ENCODE measurements at places on chromosomes 6 and 20. TPM values are rescaled to one million over a fixed set of nuclear protein-coding genes. Genes with fewer than 3 reads are reported as not detected.

DNA sequence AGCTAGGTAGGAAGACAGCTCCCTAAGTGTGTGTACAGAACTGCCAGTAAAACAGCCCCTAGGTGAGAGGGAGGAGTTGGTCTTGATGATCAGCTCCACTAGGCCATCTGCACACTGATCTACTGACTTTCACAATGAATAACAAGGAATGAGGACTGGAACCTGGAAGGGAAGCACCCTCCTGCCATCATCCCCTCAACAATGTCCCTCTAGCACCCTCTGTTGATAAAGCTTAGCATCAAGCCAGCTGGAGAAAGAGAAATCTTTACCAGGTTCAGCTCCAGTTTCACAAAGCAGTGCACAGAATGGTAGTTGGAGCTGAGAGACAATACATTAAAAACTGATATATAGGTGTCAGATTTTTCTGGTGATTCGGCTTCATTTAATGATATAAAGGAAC is 57.2 kb upstream of the IRAK1BP1 start:
- DNase-seq, result peak; percentile 53

GRCh38 chr20:49484180-49485140 is 2.0 kb upstream of the KCNB1 start:
- DNase-seq, result peak; percentile 60

DNA sequence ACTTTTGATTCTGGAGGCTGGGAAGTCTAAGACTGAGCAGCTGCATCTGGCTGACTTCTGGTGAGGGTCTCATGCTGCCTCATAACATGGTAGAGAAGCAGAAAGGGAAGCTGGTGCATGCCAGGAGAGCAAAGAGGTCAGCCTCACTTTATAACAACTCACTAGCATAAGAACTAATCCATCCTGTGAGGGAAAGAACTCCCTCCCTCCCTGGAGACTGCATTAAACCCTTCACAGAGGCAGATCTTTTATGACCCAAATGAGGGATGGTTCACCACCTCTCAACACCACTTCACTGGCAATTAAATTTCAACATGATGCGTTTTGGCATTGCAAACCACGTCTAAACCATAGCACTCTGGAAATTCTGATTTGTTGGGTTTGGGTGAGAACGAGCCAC is 33.9 kb downstream of the STXBP5 start:
- DNase-seq, result no peak

GRCh38 chr6:34593701-34594100 is 37.6 kb upstream of the SPDEF start:
- no peak for DNase-seq

DNA sequence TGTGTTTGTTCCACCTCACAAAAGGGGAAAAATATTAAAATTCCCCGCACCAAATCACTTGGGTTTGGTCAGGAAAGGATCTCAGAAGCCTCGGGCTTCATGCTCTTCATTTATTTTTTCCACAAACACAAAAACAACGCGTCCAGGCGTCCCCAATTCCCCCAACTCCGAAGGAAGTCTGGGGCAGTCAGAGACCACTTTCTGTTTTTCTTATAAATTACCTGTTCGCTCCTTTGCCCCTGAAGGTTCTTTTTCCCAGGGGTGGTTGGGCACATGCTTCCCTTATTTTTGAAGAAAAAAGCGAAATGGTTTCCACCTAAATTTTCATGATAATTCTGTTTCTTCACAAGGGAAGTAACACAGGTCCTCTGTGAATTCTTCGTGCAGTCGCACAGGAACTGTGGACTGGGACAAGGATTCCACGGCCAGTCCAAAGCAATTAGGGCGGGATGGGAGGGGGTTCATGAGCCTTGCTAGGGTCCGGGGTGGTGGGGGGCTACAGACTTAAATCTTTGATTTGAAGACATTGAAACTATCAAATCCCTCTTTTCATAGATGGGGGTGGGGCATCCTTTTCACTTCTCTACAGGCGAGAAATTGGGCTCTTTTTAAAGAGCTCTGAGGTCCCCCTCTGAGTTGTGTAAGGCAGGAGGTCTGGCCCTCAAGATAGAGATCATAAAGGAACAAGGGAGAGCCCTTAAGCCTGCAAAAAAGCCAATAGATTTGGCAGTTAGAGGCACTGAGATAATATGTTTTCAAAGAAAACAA is 30.5 kb upstream of the HFE start:
- DNase-seq, result peak; percentile 28

- no peak for DNase-seq
Measured at GRCh38 chr20:38034108-38034649, 633 bp downstream of the RPRD1B start.

DNA sequence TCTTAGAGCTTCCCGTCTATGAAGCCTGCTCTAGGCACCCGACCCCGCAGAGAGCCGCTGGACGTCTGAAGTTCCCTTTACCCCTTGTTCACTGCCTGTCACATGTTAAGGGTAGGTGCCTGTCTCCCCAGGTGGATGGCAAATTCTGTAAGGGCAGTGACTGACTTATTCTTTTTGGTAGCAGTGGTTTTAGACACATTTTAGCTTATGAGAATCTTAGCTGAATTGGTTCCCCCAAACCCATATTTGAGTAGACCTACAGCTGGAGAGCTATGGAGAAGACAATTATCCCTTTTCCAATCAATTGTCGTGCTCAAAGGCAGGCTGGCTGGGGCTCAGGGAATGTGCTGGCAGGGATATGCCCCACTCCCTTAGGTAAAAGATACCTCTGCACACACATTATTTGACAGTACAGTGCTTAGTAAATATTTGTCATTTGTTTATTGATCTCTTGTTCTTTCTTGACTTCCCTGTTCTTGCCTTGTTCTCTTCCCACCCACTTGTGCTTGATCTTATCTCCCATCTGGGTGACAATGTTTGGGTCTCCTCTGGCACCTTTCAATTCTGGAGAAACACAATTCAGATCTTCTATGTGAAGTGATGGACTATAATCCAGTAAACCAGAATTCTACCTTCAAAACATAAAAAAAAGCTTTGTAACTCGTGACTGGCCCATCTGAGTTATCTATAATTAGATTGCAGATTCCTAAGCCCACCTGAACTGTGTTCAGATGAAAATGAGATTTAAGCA is 114.3 kb upstream of the SLC2A12 start:
- peak; percentile 70 for DNase-seq

DNA sequence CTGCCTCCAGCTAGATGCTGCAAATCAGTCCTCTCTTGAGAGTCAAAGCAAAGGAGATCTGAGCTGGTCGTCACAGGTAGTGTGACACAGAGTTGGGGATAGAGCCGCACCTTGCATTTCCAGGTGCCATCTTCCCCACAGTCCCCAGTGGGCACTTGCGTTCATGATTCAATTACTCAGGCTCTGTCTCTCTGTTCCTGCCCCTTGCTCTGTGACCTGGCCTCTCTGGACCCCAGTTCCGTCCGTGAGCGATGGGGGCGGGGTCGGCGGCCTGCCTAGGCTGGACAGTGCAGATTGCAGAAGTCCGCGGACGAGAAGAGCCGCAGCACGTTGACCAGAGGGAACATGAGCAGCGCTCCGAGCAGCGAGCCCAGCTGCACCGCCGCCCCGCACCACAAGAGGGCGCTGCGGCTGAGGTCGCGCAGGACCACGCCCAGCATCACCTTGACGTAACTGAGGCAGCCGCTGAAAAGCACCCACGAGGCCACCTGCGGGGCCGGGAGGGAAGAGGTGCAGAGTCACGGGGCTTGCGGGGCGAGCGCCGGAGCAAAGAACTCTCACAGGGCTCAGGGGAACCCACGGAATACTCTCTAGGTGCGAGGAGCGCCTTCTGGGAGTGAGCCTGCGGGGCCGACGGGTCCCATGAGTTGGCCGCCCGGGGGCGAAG is 7.4 kb downstream of the SLC52A3 start:
- peak; percentile 12 for DNase-seq

- DNase-seq, result no peak
Measured at GRCh38 chr6:147117011-147117410, 87.2 kb upstream of the STXBP5 start.

GRCh38 chr6:138231381-138231886 is 13.1 kb upstream of the PBOV1 start:
- no peak for DNase-seq

GRCh38 chr6:109296452-109296851 is 85.8 kb downstream of the CD164 start:
- no peak for DNase-seq

GRCh38 chr20:845941-846893 is 12.7 kb downstream of the FAM110A start:
- DNase-seq, result no peak

- no peak for DNase-seq
Measured at GRCh38 chr6:35036828-35037663, 104.1 kb downstream of the TCP11 start.

- DNase-seq, result no peak
Measured at GRCh38 chr6:25176466-25176865, 102.7 kb upstream of the CARMIL1 start.

DNA sequence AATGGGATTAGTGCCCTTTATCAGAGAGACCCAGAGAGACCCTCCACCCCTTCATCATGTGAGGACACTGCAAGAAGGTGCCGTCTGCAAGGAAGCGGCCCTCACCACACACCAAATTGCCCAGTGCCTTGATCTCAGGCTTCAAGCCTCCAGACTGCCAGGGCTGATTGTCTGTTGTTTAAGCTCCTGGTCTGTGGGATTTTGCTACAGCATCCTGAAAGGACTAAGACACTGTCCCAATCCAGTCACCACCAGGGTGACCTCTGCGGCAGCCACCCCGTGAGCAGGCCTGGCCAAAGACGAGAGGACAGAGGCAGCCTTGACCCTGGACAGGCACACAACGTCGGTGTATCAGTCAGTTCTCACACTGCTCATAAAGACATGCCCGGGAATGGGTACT is 13.5 kb upstream of the FRMD1 start:
- DNase-seq, result no peak

- no peak for DNase-seq
Measured at GRCh38 chr20:43194137-43194536, 4.4 kb upstream of the PTPRT start.

DNA sequence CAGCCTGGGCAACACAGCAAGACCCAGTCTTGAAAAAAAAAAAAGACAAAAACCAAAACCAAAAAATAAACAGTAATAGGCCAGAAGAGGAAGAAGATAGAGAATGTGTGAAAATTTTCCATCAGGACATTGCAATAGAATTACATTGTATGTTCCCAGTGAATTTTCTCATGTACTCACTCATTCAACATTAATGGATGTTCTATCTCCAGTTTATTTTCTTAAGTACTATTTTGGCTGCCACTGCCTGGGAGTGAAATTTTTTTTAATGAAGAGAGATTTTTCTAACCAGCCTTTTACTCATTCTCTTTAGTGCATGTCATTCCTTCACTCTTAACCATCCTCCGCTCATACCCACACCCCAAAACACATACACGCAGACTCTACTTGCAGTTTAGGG is 282.8 kb downstream of the ALDH8A1 start:
- DNase-seq, result no peak

- DNase-seq, result no peak
Measured at GRCh38 chr6:150549007-150549406, 50.7 kb upstream of the PLEKHG1 start.

- DNase-seq, result peak; percentile 17
Measured at GRCh38 chr6:110221738-110222137, 41.5 kb downstream of the CDC40 start.

GRCh38 chr20:48105526-48105925 is 320.2 kb upstream of the SULF2 start:
- no peak for DNase-seq

GRCh38 chr6:9539231-9539755 is 875.6 kb downstream of the TFAP2A start:
- no peak for DNase-seq

DNA sequence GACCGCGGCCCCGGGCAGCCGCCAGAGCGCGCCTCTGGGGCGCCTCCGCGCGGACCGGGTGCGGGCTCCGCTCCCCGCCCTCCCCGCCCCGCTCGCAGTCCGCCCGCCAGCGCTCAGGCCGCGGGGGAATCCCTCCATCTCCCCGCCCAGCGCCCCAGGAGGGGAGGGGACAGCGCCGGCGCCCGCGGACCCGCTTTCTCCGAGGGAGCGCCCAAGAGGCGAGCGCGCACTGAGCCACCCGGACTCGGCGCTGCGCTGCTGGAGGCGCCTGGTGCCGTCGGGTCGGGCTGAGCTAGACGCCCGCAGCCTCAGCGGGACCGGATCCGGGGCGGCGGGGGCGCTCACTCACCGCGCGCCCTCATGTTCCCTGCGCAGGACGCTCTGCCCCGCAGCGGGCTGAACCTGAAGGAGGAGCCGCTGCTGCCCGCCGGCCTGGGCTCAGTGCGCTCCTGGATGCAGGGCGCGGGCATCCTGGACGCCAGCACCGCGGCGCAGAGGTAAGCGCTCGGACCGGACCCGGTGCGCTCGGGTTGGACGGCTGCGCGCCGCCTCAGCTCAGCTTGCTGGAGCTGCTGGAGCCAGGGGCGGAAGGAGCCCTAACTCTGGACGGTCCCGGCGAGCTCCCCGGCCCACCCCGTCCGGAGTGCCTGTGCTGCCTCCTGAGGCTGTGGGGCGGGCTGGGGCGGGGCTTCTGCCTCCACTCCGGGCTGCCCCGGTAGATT is 867 bp downstream of the EBF4 start:
- peak; percentile 17 for DNase-seq

DNA sequence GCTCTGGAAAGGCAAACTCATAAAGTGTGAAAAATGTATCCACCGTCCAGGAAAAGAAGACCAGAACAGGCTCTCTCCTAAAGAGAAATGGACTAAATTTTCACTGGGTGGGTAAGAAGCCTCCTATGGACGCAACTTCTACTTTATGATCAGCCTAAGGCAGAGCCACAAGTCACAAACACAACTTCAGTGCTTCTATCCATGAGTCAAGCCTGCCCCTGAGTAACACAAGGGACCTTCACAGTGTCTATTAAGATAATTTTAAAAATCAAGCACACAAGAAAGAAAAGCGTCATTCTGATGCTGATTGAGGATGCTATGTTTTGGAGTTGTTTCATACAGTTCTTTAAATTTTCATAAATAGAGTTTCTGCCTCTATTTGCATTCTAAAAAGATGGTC is 601.7 kb upstream of the ARID1B start:
- no peak for DNase-seq

The ENPP5 gene
- total RNA-seq, result 0.43 TPM

The CDH4 gene
- total RNA-seq, result 1.3 TPM

The VWA7 gene
- total RNA-seq, result under 0.01 TPM

The FRMD1 gene
- total RNA-seq, result not detected

The SIM1 gene
- not detected for total RNA-seq

The UBE2C gene
- total RNA-seq, result 13.5 TPM

The SPAG4 gene
- 8.1 TPM for total RNA-seq

The PARD6B gene
- 6.5 TPM for total RNA-seq

The RAB44 gene
- total RNA-seq, result under 0.01 TPM

The HEY2 gene
- total RNA-seq, result 0.32 TPM

The TASP1 gene
- 8.1 TPM for total RNA-seq

The SOBP gene
- 1.9 TPM for total RNA-seq
